ENCODE measurements at places on chromosomes 12 and 14.
A peak's percentile ranks its signal among the peaks of the same experiment; 100 is the strongest.

GRCh38 chr14:35301735-35302528 is 9.8 kb downstream of the PSMA6 start:
- no peak overlapping the region for H3K4me3 ChIP-seq
- H3K27ac ChIP-seq, result no peak overlapping the region
- no peak for DNase-seq

DNA sequence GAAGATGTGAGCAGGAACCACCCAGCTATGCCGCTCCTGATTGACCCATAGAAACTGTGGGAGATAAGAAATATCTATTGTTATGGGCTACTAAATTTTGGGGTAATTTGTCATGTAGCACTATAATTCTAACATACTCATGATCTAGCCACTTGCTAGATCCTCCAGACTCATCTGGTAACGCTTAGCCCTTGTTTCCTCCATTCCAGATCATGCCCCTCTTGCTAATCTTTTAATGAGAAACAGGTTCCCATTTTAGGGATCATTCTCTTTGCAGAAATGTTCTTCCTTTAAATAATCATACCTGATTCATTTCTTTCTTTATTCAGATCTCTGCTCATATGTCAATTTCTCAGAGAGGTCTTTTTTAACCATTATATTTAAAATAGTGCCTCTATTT is 3.8 kb upstream of the ARHGDIB start:
- no peak for DNase-seq
- H3K27me3 ChIP-seq, result no peaks in the 10 kb centered on the region
- no peaks in the 10 kb centered on the region for H3K36me3 ChIP-seq
- no peak overlapping the region for H3K27ac ChIP-seq
- no peaks in the 10 kb centered on the region for H3K4me1 ChIP-seq

- H3K36me3 ChIP-seq, result no peaks in the 10 kb centered on the region
- no peak overlapping the region for H3K4me3 ChIP-seq
- peaks cover 5% of the 10 kb centered on the region for H3K4me1 ChIP-seq
- H3K27me3 ChIP-seq, result no peaks in the 10 kb centered on the region
- no peak overlapping the region for H3K27ac ChIP-seq
Observed at GRCh38 chr14:71231521-71232393, 324.5 kb downstream of the PCNX1 start.

GRCh38 chr12:100827901-100828520 is 33.4 kb downstream of the ANO4 start:
- H3K4me1 ChIP-seq, result no peaks in the 10 kb centered on the region
- H3K27me3 ChIP-seq, result no peaks in the 10 kb centered on the region
- no peak for DNase-seq
- no peaks in the 10 kb centered on the region for H3K36me3 ChIP-seq

GRCh38 chr12:108128221-108129016 is 669 bp upstream of the WSCD2 start:
- H3K36me3 ChIP-seq, result no peaks in the 10 kb centered on the region
- peak overlapping the region; percentile 55 for H3K4me3 ChIP-seq
- H3K27ac ChIP-seq, result no peak overlapping the region

DNA sequence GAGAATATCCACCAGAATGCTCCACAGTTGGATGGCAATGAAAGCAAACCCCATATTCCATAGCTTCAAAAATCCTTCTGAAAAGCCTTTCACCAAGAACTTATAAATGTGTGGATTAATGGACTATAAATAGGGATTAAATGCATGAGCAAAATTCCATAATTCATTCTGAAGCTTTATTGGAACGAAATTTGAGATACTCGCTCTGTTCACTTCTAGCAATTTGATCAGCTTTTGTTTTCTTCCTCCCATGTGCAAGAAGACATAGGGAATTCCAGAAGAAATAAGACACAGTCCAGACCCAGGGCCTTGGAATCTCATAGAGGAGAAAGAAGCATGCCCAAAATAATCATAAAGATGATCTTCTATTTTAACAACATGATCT is 285.9 kb upstream of the TMPO start:
- no peaks in the 10 kb centered on the region for H3K4me1 ChIP-seq
- no peak overlapping the region for H3K4me3 ChIP-seq
- H3K27ac ChIP-seq, result no peak overlapping the region

DNA sequence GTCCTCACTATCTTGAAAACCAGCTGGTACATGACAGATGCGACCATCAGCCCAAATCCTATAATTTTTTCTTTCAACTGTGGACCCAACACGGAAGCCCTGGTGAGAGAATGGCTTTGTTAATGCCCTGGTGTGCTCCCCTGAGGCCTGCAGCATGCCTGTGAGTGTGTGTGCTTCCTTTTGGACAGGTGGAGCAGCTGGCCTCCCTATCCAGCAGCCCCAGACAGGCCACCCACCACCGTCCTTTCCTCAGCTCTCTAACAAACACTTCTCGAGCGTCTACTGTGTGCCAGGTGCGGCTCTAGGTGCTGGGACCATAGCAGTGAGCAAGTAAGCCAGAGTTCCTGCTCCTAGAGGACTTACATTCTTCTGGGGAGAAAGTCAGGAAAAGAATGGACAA is 78.9 kb upstream of the GZMB start:
- peaks cover 3% of the 10 kb centered on the region for H3K27me3 ChIP-seq
- H3K27ac ChIP-seq, result no peak overlapping the region
- H3K4me1 ChIP-seq, result no peaks in the 10 kb centered on the region
- H3K36me3 ChIP-seq, result no peaks in the 10 kb centered on the region

- no peak overlapping the region for H3K4me3 ChIP-seq
- no peaks in the 10 kb centered on the region for H3K36me3 ChIP-seq
- no peak overlapping the region for H3K27ac ChIP-seq
Observed at GRCh38 chr12:98332642-98333041, 182.7 kb upstream of the TMPO start.

DNA sequence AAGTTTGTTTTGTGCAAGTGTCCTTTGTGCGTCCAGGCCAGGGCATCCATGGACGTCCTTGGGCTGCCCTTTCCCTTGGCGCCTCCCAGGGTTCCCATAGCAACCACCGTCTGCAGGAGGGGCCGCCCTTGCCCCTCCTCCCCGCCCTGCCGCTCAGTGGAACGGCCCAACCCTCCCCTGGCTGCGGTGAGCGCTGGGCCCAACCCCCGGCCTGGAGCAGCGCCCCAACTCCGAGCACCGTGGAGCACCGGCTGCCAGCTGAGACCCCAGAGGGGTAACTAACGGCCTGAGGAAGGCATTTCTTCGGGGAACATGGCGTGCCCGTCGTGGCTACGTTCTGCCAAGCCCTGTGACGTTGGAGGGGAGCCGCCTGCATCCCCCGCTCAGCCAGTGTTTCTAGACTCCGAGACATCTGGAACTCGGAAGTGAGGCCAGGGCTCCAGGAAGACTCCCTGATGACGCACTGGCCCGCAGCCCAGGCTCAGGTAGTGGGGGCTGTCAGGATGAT is 5.3 kb upstream of the ACACB start:
- H3K4me3 ChIP-seq, result peak overlapping the region; percentile 60
- H3K36me3 ChIP-seq, result peaks cover 40% of the 10 kb centered on the region
- peak; percentile 97 for DNase-seq
- peak overlapping the region; percentile 87 for H3K27ac ChIP-seq
- H3K4me1 ChIP-seq, result no peaks in the 10 kb centered on the region

DNA sequence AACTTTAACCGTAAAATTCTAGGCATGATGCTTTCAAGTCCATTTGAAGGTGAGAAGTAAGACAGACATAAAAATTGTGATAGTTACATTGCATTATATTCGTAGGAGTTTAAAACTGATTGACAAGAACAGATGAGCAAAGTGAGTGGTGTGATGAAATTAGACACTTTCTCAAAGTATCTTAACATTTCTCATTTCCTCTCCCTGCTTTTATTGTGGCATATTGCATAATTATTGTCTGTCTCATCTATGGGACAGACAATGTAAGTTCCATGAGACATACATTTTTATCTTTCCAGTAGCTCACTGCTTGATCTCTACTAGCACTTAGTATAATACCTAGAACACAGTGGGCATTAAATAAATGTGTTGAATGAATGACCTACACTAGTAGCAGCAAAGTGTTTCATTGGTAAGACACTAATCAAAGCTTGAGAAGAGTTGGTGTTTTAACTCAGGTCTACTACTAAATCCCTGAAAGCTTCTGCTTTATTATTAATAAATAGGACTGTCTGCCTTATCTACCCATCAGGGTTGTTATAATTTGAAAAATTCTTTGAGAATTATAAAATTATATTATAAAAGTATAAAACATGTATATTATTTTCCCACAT is 19.0 kb downstream of the A2M start:
- no peak for DNase-seq
- H3K27ac ChIP-seq, result no peak overlapping the region
- H3K4me1 ChIP-seq, result no peaks in the 10 kb centered on the region

- H3K4me3 ChIP-seq, result no peak overlapping the region
- peaks cover 37% of the 10 kb centered on the region for H3K4me1 ChIP-seq
- peaks cover 7% of the 10 kb centered on the region for H3K36me3 ChIP-seq
- H3K27ac ChIP-seq, result peak overlapping the region; percentile 97
Observed at GRCh38 chr14:68982581-68982980, 3.5 kb upstream of the ACTN1 start.

DNA sequence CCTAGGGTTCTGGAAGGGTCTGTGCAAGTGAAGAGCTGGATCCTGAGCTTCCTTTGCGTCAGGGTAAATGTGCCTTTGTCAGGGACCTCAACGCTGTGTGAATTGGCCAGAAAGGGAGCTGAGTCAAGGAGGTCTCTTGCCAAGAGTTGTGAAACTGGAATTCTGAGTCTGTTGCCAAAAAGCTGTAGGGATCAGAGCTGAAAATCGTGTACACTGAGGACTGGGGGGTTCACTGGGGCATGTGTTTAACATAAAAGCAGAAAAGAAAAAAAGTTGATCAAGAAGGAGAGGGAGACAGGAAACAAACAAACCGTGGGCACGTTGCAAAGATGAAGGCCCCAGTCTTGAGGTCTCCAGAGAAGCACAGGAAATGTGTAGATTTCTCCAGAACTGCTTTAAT is 1081.5 kb downstream of the VRK1 start:
- H3K27me3 ChIP-seq, result no peaks in the 10 kb centered on the region
- peaks cover 17% of the 10 kb centered on the region for H3K4me1 ChIP-seq
- H3K4me3 ChIP-seq, result no peak overlapping the region
- peak; percentile 74 for DNase-seq
- no peaks in the 10 kb centered on the region for H3K36me3 ChIP-seq
- H3K27ac ChIP-seq, result peak overlapping the region; percentile 4

DNA sequence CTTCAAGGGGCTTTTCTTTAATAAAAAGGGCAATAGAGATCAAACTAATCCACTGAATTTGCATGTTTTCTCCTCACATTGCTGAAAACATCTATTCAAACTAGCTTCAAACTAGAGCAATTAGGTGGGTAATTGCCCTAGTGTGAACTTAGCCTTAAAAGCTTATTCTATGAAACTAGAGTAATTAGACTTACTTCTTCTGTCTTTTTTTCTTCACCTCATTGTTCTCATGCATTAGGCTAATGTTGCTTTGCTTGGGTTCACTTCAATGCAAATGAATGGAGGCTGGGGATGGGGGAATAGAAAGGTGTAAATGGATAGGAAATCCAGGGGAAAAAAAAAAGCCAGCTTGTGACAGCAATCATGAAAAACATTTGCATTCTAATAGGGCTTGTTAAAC is 414.8 kb upstream of the LMO3 start:
- no peak for DNase-seq
- no peaks in the 10 kb centered on the region for H3K36me3 ChIP-seq
- H3K4me1 ChIP-seq, result no peaks in the 10 kb centered on the region
- H3K4me3 ChIP-seq, result no peak overlapping the region
- no peaks in the 10 kb centered on the region for H3K27me3 ChIP-seq

DNA sequence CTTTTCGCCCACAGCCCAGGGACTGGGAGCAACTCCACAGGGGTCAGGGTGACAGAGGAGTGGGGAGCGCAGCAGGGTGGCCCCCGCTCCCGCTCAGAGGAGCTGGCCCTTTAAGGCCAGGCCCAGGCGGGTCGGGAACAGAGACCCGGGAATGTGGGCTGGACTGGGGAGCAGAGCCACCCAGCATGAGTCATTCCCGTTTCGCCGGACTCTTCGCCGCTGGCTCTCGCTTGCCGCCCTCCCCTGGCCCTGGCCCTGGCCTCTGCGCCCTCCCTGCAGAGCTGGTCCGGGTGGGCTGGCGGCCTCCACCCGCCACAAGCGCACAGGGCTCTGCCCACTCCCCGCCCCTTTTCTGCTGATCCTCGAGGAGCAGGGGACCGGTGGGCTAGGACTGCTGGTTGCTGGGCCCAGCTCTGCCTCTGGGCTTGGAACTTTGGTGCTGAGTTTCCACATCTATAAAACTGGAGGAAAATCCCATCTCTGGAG is 92.8 kb downstream of the NINJ2 start:
- H3K27me3 ChIP-seq, result no peaks in the 10 kb centered on the region
- H3K4me1 ChIP-seq, result no peaks in the 10 kb centered on the region
- DNase-seq, result peak; percentile 78
- H3K4me3 ChIP-seq, result peak overlapping the region; percentile 79

- no peaks in the 10 kb centered on the region for H3K36me3 ChIP-seq
- no peak for DNase-seq
- H3K4me1 ChIP-seq, result no peaks in the 10 kb centered on the region
Observed at GRCh38 chr12:73181244-73181643, 909.1 kb downstream of the TRHDE start.

DNA sequence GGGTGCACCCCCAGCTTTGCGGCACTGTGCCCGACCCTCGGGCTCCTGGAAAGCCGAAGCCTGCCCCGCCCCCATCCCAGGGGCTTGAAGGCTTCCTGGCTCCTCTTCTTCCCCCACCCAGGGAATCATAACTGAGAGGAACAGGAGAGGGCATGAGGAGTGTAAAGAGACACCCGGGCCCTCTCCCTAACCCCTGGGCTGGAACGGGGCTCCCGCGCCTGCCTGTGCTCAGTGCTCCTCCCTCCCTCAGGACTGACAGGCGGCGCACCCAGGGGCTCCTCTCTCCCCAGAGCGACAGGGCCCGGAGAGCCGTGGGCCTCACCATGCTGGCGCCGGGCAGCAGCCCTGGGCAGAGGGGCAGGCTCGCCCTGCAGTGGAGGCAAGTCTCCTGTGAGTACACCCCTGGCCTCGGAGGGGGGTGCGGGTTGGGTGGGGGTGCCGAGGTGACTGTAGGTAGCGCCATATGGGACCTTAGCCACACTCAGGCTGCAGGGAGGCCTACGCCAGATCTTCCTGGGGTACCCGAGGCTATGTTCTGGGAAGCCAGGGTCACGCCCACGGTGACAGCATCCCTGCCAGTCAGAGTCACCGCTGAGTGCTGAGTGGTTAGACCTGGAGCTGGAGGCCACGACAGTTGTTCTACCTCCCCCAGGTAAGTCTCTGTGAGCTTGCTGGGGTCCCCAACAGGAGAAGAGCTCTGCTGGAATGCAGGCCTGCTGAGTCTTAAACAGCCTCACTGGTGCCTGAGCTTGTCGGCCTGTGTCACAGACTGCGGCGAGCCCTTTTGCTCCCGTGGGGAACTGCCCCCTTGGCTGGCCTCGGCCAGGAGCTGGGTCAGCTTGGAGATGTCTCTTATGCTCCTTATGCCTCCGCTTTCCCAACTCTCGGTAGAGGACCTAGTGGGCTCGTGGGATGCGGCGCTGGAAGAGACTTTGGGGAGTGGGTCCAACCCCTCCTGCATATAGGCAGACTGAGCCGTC is 7.8 kb downstream of the LRTM2 start:
- no peak overlapping the region for H3K4me3 ChIP-seq
- no peaks in the 10 kb centered on the region for H3K4me1 ChIP-seq
